Pancreas (tissue), 10 donors: ENCODE measurements at places on chromosomes 1 and 21. TPM values are rescaled to one million over a fixed set of nuclear protein-coding genes. Genes with fewer than 3 reads are reported as not detected.

DNA sequence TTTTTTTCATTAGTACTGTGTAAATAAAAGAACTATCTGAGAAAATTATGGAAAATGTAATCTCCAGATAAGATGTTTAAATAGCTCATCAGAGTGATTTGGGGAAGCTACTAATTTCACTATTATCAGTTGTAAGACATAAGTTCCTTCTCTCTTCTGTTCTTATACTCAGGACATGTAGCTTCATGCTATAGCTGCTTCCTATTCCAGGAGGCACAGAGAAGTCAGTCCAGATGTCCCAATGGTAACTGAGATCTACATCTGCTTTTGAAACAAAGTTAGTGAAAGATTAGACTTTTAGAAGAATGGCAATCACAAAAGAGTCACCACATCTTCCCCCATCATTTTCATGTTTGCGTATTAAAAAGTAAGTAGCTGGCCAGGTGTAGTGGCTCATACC lies 5.6 kb downstream of the MAP3K21 start:
- H3K4me1 ChIP-seq, result peaks cover 23% of the 10 kb centered on the region
- no peaks in the 10 kb centered on the region for H3K36me3 ChIP-seq
- H3K4me3 ChIP-seq, result no peak overlapping the region
- H3K27me3 ChIP-seq, result no peaks in the 10 kb centered on the region
- H3K27ac ChIP-seq, result peak overlapping the region; percentile 95
- DNase-seq, result no peak

DNA sequence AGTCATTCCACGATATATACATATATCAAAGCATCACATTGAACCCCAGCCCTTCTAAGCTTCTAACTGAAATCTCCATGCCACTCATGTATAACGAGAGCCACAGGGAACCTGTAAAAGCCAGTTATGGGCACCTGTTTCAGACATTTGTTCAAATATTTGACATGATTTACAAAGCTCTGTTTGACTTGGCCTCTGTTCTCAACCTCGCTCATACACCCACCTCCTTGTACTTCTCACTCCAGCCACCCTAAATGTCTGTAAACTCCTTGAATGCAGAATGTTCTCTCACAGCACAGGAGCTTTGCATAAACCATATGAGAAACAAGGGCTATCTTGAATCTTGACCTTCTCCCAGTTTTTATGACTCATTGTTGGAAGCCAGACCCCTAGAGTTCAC lies 36.9 kb upstream of the CD2 start:
- no peak for DNase-seq
- no peak overlapping the region for H3K4me3 ChIP-seq
- H3K36me3 ChIP-seq, result no peaks in the 10 kb centered on the region
- H3K4me1 ChIP-seq, result no peaks in the 10 kb centered on the region

DNA sequence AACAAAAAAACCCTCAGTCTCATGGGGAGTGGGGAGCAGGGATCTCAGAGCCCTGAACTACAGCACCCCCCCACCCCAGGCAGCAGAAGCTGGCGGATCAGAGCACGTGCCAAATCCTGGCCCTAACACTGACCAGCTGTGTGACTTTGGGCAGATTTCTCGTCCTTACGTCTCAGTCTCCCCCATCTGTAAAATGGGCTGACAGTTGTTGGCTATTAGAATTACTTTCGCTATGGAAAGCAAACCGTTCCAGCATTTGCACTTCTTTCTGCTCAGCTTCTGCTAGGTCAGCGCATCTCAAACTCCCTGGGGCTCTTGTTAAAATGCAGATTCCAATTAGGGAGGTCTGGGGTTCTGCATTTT lies 15.5 kb downstream of the TNFRSF8 start:
- H3K4me3 ChIP-seq, result no peak overlapping the region
- H3K27ac ChIP-seq, result no peak overlapping the region
- H3K36me3 ChIP-seq, result no peaks in the 10 kb centered on the region
- no peak for DNase-seq
- H3K27me3 ChIP-seq, result no peaks in the 10 kb centered on the region

DNA sequence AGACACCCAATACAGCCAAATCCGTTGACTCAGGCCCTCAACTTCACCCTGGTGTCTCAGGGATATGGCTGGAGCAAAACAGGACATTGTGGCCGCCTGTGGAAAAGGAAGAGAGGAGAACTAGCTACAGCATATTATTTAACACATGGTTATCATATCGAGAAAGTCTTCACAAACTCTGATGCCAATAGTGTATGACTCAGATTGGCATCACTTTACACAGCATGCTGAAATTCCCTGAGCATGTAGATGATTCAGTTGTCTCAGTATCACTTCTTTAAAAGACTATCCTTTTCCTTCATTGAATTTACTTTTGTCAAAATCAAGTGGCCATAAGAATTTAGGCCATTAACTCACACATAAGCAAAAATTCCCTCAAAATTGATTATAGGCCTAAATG lies 20.1 kb downstream of the HSD3B2 start:
- H3K27me3 ChIP-seq, result no peaks in the 10 kb centered on the region
- H3K27ac ChIP-seq, result no peak overlapping the region
- H3K36me3 ChIP-seq, result no peaks in the 10 kb centered on the region

GRCh38 chr1:246728311-246728710 lies 4.1 kb downstream of the SCCPDH start:
- H3K36me3 ChIP-seq, result peaks cover 33% of the 10 kb centered on the region
- H3K4me1 ChIP-seq, result no peaks in the 10 kb centered on the region
- no peak overlapping the region for H3K4me3 ChIP-seq
- no peaks in the 10 kb centered on the region for H3K27me3 ChIP-seq

GRCh38 chr1:202553560-202554038 lies 156.7 kb downstream of the SYT2 start:
- H3K27me3 ChIP-seq, result no peaks in the 10 kb centered on the region
- no peaks in the 10 kb centered on the region for H3K36me3 ChIP-seq
- H3K4me1 ChIP-seq, result peaks cover 26% of the 10 kb centered on the region
- DNase-seq, result no peak
- H3K27ac ChIP-seq, result no peak overlapping the region

RGS13 gene
- total RNA-seq, result not detected

DNA sequence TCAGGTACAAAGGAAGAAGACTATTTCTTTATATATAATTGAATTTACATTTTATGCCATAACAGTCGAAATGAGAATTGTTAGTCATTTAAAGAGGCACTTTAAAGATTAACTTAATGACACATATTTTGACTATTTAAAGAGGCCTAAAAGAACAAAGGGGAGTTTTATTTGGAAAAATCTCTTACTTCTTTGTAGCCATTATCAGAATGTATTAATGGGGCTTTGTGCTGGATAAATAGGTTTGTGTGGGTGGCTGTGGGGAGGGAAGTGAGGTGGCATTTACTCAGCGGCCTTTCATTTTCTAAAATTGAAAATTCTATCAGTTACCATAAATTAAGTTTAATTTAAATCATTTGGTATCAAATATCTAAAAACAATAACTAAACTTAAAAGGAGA lies 462.2 kb upstream of the CXADR start:
- no peak for DNase-seq
- H3K27me3 ChIP-seq, result no peaks in the 10 kb centered on the region
- H3K36me3 ChIP-seq, result no peaks in the 10 kb centered on the region
- no peak overlapping the region for H3K4me3 ChIP-seq
- H3K27ac ChIP-seq, result no peak overlapping the region

CRNN gene
- total RNA-seq, result not detected

- H3K27me3 ChIP-seq, result no peaks in the 10 kb centered on the region
- H3K27ac ChIP-seq, result no peak overlapping the region
- DNase-seq, result no peak
- no peak overlapping the region for H3K4me3 ChIP-seq
Measured at GRCh38 chr1:66490816-66491215, 43.1 kb upstream of the SGIP1 start.

GRCh38 chr1:43455213-43455889 lies 1.6 kb upstream of the HYI start:
- peak overlapping the region; percentile 64 for H3K4me3 ChIP-seq
- no peaks in the 10 kb centered on the region for H3K4me1 ChIP-seq
- H3K27ac ChIP-seq, result peak overlapping the region; percentile 91
- no peaks in the 10 kb centered on the region for H3K36me3 ChIP-seq

- no peak overlapping the region for H3K27ac ChIP-seq
- no peaks in the 10 kb centered on the region for H3K27me3 ChIP-seq
- DNase-seq, result no peak
- H3K4me1 ChIP-seq, result no peaks in the 10 kb centered on the region
- H3K4me3 ChIP-seq, result no peak overlapping the region
Measured at GRCh38 chr1:33630686-33631085, 158.2 kb downstream of the ZSCAN20 start.

SPRR5 gene
- total RNA-seq, result not detected

GRCh38 chr1:207853372-207853757 lies 57.6 kb downstream of the CD34 start:
- no peak overlapping the region for H3K27ac ChIP-seq
- no peaks in the 10 kb centered on the region for H3K4me1 ChIP-seq
- no peaks in the 10 kb centered on the region for H3K36me3 ChIP-seq
- no peaks in the 10 kb centered on the region for H3K27me3 ChIP-seq

GRCh38 chr1:6384962-6385361 lies 8.6 kb downstream of the ACOT7 start:
- H3K4me3 ChIP-seq, result no peak overlapping the region
- no peak overlapping the region for H3K27ac ChIP-seq
- H3K27me3 ChIP-seq, result no peaks in the 10 kb centered on the region
- peaks cover 10% of the 10 kb centered on the region for H3K4me1 ChIP-seq

DNA sequence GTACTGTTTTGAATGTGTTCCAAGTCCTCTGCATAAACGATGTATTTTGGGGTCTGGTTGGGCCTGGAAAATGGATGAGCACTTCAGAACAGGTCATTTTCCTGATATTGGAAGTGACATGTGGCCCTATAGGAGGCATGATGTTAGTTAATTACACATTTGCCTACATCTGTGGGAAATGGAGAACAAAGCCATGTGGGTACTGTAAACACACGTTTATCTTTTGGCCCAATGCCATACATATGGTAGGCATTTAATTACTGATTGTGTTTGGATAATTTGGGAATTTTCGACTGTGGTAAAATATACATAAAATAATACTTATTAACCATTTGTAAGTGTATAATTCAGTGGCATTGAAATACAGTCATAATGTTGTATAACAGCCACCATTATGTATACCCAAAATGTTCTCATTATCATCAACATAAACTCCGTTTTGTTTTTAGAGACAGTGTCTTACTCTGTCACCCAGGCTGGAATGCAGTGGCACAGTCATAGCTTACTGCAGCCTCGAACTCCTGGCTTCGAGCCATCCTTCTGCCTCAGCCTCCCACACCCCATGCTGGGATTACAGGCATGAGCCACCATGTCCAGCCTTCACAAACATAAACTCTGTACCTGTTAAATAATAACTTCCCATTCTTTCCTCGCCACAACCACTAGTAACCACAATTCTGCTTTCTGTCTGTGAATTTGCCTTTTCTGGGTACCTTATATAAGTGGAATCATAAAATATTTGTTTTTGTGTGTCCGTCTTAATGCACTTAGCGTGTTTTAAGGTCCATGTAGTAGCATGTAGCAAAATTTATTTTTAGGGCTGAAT lies 11.9 kb upstream of the RNPEP start:
- no peak for DNase-seq
- no peak overlapping the region for H3K4me3 ChIP-seq
- H3K36me3 ChIP-seq, result no peaks in the 10 kb centered on the region
- H3K4me1 ChIP-seq, result no peaks in the 10 kb centered on the region

LCE1B gene
- total RNA-seq, result not detected

DNA sequence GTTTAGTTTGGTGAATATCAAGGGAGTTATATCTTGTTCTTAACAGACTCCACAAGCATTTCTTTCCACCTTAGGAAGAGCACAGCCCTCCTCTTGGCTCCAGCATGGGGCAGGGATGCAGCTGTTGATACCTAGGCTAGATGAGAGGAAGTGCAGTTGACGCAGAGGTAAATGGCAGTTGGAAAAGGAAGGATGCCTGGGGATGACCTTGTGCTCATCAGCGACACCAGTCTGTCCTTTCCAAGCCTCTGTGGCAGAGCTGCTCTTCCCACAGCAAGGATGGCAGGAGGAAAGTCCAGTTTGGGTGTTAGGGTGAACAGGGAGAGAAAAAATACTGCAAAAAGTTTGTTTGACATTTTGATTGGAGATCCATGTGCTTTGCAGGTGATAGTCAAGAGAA lies 6.2 kb downstream of the PROX1 start:
- no peak for DNase-seq
- H3K36me3 ChIP-seq, result peaks cover 6% of the 10 kb centered on the region
- no peak overlapping the region for H3K27ac ChIP-seq
- no peaks in the 10 kb centered on the region for H3K27me3 ChIP-seq
- H3K4me1 ChIP-seq, result peaks cover 5% of the 10 kb centered on the region

GRCh38 chr1:215146240-215146975 lies 63.9 kb downstream of the KCNK2 start:
- DNase-seq, result no peak
- no peaks in the 10 kb centered on the region for H3K27me3 ChIP-seq
- H3K4me3 ChIP-seq, result no peak overlapping the region
- no peaks in the 10 kb centered on the region for H3K4me1 ChIP-seq

ST6GALNAC5 gene
- 0.67 TPM for total RNA-seq

GRCh38 chr1:197811769-197812168 lies 36.5 kb upstream of the DENND1B start:
- DNase-seq, result no peak
- no peaks in the 10 kb centered on the region for H3K27me3 ChIP-seq
- no peaks in the 10 kb centered on the region for H3K36me3 ChIP-seq
- no peak overlapping the region for H3K27ac ChIP-seq
- no peak overlapping the region for H3K4me3 ChIP-seq

- no peaks in the 10 kb centered on the region for H3K27me3 ChIP-seq
- no peaks in the 10 kb centered on the region for H3K4me1 ChIP-seq
- DNase-seq, result no peak
- H3K36me3 ChIP-seq, result no peaks in the 10 kb centered on the region
- H3K4me3 ChIP-seq, result no peak overlapping the region
Measured at GRCh38 chr21:35909456-35910223, 150.7 kb downstream of the SETD4 start.

GRCh38 chr1:90973897-90974798 lies 47.7 kb downstream of the ZNF644 start:
- H3K36me3 ChIP-seq, result peaks cover 3% of the 10 kb centered on the region
- H3K4me1 ChIP-seq, result no peaks in the 10 kb centered on the region
- no peak overlapping the region for H3K27ac ChIP-seq
- H3K27me3 ChIP-seq, result no peaks in the 10 kb centered on the region
- no peak for DNase-seq
- H3K4me3 ChIP-seq, result no peak overlapping the region

ODF2L gene
- total RNA-seq, result 6.6 TPM

GRCh38 chr21:24428591-24429199 lies 1178.6 kb downstream of the MRPL39 start:
- H3K4me3 ChIP-seq, result no peak overlapping the region
- no peaks in the 10 kb centered on the region for H3K36me3 ChIP-seq
- no peaks in the 10 kb centered on the region for H3K27me3 ChIP-seq
- DNase-seq, result no peak
- H3K4me1 ChIP-seq, result no peaks in the 10 kb centered on the region

DNA sequence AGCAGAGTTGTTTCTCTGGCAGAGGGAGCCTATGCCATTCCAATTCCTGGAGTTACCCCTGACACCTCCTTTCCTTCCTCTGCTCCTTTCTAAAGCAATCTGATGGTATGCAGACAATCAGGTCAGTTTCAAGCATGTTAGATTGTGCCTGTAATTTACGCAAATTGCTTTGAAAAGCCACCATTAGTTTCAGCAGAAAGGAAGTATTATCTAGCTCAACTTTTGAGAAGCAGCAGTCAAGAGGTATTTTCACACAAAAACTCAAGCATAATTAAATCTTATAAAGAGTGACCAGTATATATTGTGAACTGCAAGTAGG lies 2.2 kb downstream of the ERRFI1 start:
- H3K27me3 ChIP-seq, result no peaks in the 10 kb centered on the region
- H3K36me3 ChIP-seq, result no peaks in the 10 kb centered on the region
- H3K4me1 ChIP-seq, result peaks cover 12% of the 10 kb centered on the region
- peak overlapping the region; percentile 75 for H3K4me3 ChIP-seq
- H3K27ac ChIP-seq, result peak overlapping the region; percentile 99

LIPI gene
- not detected for total RNA-seq
